ENCODE measurements at places on chromosomes 2 and 18.

- no peak for DNase-seq
These were observed 256.1 kb downstream of the RPRM start for GRCh38 chr2:153222231-153223165.

DNA sequence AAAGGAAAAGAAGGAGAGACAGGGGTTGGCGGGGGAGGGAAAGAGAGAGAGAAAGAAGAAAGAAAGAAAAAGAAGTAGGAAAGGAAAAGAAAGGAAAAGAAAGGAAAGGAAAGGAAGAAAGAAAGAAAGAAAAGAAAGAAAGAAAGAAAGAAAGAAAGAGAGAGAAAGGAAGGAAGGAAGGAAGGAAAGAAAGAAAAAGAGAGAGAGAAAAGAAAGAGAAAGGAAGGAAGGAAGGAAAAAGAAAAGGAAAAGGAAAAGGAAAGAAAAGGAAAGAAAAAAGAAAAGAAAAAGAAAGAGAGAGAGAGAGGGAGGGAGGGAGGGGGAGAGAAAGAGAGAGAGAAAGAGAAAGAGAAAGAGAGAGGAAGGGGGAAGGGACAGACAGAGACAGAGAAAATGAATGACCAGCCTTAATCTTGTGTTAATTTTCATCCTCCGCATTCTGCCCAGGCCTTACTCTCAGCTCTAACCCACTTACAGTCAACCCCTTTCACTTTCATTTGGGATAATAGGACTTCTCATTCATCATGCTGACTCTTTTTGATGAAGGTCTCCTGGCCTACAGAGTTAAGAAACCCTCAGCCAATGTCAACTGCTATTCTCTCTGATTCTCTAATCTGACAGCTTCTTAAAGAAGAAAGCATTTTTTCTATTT is 207.3 kb downstream of the SUCLG1 start:
- DNase-seq, result no peak

GRCh38 chr2:19536136-19536535 is 177.7 kb upstream of the OSR1 start:
- no peak for DNase-seq

DNA sequence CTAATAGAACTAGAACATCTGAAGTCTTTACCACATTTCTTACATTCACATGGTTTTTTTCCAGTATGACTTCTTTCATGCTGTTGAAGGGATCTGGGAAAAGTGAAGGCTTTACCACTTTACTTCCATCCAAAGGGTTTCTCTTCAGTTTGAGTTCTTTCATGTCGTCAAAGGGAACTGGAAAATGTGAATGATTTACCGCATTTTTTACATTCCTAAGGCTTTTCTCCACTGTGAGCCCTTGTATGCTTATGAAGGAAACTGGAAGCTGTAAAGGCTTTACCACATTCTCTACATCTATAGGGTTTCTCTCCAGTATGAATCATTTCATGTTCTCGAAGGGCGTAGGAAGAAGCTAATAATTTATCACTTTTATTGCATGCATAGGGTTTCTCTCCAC is 46.7 kb downstream of the NBEAL1 start:
- no peak for DNase-seq

- DNase-seq, result no peak
These were observed 111.7 kb downstream of the HIBCH start for GRCh38 chr2:190207930-190208329.

All from activated naive CD8-positive, alpha-beta T cell treated with anti-CD3 and anti-CD28 coated beads for 36 hours (primary cell).